NCI-H2029 treated with DMSO at 0.1 percent for 48 hours (cell line): ENCODE measurements at places on chromosomes 1 and 21.

DNA sequence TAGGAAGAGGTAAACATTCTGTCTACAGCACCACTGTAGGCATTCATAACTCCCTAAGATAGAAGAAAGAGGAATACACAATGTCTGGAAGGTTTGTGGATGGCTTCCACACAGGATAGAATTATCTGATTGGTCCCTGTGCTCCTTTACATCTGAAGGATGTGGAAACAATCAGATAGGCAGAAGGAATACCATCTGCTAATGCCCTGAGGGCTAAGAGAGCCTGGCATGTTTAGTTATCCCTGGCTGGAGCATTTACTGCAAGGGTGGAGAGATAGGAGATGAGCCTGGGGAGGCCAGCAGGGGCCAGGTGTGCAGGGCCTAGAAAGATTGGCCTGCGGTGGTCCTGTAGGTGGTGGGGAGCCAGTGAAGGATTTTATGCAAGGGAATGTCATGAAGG lies 8.6 kb upstream of the ACBD3 start:
- no peak for DNase-seq

- no peak for DNase-seq
Measured at GRCh38 chr21:45525910-45526306, 16.3 kb downstream of the SLC19A1 start.

- no peak for DNase-seq
Measured at GRCh38 chr1:203103829-203104495, 18.1 kb upstream of the MYOG start.

GRCh38 chr21:39014747-39015146 lies 168.5 kb downstream of the PSMG1 start:
- no peak for DNase-seq

- no peak for DNase-seq
Measured at GRCh38 chr1:63821091-63822005, 47.5 kb downstream of the ROR1 start.

DNA sequence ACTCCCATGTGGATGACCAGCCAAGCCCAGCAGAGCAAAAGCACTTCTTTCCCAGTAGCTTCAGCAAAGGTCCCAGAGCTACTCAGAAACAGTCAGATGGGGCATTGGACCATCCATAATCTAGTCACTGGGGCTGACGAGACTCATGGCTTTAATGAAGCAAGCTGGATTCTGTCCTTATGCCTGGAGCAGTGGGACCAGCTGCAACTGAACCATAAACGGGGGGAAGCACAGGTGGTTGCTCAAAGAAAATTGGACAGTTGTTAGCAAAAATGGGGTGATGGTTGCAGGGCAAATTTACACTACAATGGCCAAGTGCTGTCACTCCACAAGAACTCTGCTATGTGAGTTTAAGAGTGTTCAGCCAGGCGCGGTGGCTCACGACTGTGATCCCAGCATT lies 17.4 kb upstream of the FASLG start:
- DNase-seq = no peak

- DNase-seq = no peak
Measured at GRCh38 chr1:81499487-81499886, 301.2 kb upstream of the ADGRL2 start.

DNA sequence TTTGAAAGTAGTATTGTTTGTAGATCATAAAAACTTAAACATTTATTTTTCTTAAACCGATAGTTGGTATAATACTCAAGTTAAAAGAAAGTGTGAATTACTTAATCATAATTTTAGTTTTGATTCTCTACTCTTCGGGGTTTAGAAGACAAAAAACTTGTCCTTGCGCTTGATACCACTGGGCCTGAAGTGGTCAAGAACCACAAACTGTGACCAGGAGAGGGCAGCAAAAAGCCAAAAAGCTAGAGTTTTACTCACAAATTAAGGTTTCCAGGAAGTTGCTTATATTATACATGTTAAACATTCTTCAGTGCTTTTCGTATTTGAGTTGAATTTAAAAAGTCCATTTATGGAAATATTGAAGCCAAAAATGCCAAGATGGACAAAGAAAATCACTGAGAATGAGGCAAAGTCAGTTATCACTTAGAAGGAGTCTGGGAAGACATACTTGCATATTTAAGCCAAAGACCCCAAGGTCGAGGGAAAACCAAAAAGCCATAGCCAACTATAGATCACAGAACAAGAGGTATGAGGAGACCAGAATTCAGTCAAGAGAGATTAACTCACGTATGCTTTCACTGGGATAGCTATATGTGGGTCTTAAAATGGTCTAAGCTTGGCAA lies 34.2 kb downstream of the EFCAB7 start:
- no peak for DNase-seq

GRCh38 chr1:228081144-228081543 lies 1.4 kb upstream of the ARF1 start:
- DNase-seq = no peak
